ENCODE measurements at places on chromosomes 7 and 10.

- no peak for DNase-seq
Measured at GRCh38 chr7:45099891-45100760, 11.4 kb upstream of the NACAD start.

GRCh38 chr10:102045292-102045691, 10.7 kb downstream of the ARMH3 start:
- no peak for DNase-seq

DNA sequence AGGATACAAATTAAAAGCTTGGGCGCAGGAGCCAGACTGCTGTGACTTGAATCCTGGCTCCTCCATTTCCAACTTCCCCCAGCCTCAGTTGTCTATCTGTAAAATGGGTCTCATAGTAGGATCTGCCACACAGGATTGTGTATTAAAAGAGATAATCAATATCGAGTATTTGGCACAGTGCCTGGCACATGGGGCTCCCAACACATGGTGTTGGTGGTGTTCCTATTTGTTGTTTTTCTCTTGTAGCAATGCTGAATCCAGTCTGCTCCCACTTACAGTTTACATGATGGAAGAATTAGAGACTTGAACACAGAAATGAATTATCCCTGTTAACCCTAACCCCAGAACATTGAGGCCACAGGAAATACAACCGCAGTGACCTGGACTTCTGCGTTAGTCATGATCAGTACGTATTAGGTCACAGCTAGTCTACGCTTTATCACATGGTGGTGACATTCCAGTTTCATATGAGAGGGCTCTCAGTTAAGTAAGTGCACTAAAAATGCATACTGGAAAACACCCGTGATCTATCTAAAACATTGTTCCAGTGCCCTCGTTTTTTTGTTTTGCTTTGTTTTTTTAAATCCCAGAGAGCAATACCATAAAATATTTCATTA, 169.5 kb upstream of the KLF14 start:
- DNase-seq: no peak

DNA sequence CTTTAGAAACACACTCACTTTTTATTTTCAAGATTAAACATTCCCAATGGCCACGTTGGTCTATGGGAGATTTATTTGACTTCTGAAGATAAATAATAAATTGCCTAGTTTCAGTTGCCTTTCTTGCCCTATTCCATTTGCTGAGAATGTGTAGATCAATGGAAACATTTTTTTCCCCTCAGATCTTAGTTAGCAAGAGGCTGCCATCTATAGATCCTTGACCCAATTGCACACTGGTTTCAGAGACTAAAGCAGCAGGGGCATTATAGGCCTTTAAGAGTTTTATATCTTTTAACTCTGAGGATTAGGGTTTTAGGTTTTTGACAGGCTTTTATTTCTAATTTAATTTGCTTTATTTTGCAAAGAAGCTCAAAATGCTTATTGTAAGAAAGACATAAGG, 163.2 kb upstream of the GPR26 start:
- DNase-seq: no peak

GRCh38 chr7:33592718-33593117, 312.6 kb upstream of the BMPER start:
- no peak for DNase-seq

DNA sequence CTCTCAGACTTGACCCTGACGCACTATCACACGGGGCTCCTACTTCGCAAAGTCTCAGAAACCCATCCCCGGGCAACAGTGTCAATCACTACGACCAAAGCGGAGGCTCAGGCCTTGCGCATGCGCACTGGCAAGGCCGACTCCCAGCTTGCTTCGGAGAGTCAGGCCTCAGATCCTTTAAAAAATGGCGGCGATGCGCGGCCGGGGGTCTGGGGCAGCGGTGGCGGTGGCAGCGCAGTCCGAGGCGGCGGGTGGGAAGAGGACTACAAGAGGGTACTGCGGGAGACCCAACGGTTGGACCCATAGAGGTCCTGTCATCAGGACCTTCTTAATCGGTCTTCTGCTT, 196.9 kb downstream of the ZNF716 start:
- no peak for DNase-seq

DNA sequence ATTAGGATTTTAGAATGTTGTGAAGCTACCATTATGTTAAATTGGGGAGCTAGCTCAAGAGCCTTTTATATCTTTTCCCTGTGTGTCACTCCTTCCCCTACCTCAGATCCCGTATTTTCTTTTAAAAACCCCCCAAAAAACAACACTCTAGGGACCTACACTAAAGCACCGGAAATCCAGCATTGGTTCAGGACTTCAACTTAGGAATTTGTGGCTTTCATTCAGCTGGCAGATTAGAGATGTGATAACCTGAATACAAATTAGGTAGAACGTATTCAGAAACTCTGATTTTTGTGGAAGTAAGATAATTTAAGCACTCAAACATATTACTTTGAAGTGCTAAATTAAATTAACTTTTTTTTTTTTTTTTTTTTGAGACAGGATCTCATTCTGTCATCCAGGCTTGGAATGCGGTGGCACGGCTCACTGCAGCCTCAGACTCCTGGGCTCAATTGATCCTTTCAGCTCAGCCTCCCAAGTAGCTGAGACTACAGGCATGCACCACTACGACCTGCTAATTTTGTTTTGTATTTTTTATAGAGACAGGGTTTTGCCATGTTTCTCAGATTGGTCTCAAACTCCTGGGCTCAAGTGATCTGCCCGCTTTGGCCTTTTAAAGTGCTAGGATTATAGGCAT, 6.8 kb downstream of the TBC1D12 start:
- no peak for DNase-seq

DNA sequence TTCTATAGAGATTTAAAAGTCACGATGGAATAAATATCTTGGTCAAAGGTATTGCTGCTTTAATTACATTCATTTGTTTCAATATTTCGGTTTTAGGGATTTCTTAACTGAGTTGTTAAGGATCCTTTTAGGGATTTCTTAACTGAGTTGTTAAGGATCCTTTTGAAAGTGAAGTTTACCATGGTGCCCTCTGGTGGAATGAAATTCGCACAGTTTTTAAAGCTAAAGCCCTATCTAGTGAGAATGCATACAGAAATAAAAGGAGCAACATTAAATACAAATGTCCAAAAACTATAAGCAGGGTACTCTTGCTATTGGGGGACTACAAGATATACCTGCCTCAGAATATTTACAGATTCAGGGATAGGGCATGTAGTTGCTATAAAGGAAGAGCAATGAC, 193.7 kb downstream of the RNLS start:
- DNase-seq: no peak

- DNase-seq: no peak
Measured at GRCh38 chr10:133028158-133028557, 59.6 kb upstream of the ADGRA1 start.

DNA sequence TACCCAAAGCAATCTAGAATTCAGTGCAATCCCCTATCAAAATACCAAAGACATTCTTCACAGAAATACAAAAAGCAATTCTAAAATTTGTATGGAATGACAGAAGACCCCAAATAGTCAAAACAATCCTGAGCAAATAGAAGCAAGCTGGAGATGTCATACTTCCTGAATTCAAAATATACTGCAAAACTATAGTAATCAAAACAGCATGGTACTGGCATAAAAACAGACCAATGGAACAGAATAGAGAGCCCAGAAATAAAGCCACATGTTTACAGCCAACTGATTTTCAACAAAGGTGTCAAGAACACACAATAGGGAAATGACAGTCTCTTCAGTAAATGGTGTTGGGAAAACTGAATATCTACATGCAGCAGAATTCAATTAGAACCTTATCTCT, 124.1 kb upstream of the AGK start:
- DNase-seq: no peak

DNA sequence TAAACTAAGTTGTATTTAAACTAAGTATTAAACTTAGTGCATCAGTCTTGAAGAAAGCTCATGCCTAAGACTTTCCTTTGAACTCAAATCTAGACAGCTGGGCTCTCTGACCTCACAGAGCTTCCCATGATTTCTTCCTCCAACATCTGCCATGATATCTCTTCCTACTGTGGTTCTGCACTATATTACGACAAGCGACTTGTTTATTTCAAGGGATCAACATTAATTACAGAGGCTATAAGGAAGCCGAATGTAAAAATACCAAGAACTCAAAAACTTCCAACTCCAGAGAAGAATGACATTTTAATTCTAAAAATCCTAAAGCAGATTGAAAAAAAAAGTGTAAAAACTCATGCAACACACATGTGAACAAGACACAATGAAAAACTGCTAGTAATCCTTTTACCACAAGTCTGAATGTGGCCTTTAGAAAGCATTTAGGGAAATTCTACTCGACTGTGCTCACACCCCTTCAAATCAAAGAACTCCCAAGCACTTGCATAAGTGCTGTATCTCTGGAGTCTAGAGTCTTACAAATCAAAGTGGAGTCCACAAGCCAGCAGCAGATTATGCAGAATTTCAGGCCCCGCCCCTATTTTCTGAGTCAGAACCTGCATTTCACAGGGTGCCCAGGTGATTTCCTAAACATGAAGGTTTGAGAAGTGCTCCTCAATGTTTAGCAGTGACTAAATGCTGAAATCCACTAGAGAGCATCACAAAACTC, 22.7 kb upstream of the WASHC2A start:
- DNase-seq: no peak

DNA sequence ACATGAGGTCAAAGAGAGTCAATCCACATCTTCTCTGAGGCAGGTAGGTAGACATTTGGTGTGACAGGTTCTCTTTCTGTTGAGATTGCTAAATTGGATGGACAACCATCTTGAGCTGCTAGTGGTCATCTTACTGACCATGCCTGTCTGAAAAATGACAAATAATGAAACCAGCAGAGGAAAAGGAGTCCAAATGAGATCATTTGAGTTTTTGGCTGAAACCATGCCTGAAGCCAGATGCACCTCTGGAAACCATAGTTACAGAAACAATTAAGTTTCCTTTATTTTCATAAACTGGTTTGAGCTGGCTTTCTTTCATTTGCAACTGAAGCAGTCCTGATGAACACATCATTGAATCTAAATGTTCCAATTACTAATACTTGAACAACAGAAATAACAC, 100.6 kb downstream of the ZNF438 start:
- DNase-seq: no peak

- no peak for DNase-seq
Measured at GRCh38 chr10:18178854-18179483, 38.7 kb downstream of the CACNB2 start.

GRCh38 chr7:142094861-142095260, 16.7 kb upstream of the MGAM2 start:
- no peak for DNase-seq

DNA sequence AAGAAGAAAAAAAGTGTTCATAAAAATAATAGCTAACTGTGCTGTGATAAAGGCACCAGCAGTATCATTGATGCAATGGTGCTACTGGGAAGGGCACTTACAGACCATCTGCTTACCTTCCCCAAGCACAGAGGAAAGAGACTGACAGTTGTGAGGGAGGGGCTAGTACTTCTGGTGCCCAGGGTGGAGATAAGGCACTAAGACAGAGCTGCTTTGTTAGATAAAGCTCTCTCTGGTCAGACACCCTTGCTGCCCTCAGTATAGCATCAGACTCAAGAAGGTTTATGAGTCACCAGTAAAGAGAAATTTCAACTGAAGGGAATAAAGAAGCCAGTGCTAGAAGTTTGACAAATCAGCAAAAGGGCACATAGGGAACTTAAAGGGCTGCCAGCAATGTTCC, 325.6 kb downstream of the HPSE2 start:
- DNase-seq: no peak

DNA sequence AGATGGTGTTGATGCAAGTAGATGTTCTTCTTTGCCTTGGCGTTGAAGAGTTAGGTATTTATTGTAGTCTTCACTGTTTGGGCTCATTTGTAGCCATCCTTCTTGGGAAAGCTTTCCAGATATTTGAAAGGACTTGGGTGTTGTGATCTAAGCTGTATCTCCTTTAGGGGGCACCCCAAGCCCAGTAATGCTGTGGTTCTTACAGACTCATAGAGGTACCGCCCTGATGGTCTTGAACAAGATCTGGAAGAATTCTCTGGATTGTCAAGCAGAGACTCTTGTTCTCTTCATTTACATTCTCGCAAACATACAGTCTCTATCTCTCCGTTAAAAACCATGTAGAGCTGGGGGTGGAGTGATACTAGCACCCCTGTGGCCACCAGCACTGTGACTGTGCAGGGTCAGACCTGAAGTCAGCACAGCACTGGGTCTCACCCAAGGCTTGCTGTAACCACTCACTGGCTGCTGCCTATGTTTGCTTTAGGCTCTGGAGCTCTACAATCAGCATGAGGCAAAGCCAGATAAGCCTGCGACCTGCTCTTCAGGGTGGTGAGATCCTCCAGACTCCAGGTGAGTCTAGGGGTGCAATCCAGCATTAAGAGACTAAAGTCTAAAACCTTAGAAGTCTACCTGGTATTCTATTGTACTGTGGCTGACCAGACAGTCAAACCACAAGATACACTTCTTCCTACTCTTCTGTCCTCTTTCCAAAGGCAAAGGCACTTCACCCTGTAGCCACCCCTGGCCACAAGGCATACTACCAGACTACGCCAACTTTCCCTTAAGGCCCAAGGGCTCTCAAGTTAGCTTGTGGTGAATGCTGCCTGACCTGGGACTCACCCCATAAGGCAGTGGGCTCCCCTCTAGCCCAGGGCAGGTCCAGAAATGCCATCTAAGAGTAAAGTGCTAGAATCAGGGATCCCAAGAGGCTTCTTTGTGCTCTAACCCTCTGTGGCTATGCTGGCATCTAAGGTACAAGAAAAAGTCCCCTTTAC, 209.7 kb upstream of the TMEM196 start:
- no peak for DNase-seq

DNA sequence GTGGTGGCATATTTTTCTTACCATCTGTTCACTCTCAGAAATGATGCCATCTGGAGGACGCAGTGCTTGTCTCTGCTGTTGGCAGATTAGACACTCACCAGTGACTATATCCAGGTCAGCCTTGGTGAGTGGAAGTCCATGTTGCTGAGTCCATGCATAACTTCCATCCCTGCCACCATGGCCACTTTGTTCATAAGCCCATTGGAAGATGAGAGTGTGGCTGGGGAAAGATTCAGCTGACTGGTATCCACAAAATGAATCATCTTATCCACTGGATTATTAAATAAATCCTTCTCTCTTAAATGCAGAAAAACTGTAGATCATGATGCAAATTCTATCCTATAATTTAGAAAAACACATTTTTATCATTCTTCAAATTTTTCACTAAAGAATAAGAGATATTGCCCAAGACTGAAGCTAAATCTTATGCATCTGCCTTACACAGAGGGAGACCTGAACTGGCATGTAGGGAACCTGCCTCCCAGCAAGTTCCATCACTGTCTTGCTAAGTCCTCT, 726.9 kb downstream of the TNS3 start:
- no peak for DNase-seq

- no peak for DNase-seq
Measured at GRCh38 chr7:46028246-46028645, 107.2 kb upstream of the IGFBP3 start.

All from activated naive CD8-positive, alpha-beta T cell treated with anti-CD3 and anti-CD28 coated beads for 36 hours (primary cell).